ENCODE measurements at places on chromosomes 11 and 22.

- no peak for DNase-seq
Measured at GRCh38 chr22:27258616-27259172, 542.9 kb downstream of the MN1 start.

- DNase-seq: peak; percentile 26
Measured at GRCh38 chr11:82733444-82734119, at the start of gene FAM181B. TSS of gene FAM181B (minus strand) at chr11:82733864. CDS start at chr11:82733729, 135 bp downstream.

GRCh38 chr11:15519124-15519791, 404.5 kb downstream of the INSC start:
- no peak for DNase-seq

GRCh38 chr22:31747441-31747840, 2.5 kb downstream of the PRR14L start:
- DNase-seq: no peak

DNA sequence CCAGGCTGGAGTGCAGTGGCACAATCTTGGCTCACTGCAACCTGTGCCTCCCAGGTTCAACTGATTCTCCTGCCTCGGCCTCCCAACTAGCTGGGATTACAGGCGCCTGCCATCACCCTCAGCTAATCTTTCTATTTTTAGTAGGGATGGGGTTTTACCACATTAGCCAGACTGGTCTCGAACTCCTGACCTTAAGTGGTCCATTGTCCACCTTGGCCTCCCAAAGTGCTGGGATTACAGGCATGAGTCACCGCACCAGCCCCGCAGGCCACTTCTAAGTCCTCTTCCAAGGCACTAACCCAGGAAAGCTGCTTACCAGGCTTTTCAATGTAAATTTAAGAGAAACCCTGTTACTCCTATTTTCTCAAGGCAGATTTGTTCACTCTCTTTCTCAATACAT, 50.4 kb downstream of the DENND5A start:
- DNase-seq: no peak

DNA sequence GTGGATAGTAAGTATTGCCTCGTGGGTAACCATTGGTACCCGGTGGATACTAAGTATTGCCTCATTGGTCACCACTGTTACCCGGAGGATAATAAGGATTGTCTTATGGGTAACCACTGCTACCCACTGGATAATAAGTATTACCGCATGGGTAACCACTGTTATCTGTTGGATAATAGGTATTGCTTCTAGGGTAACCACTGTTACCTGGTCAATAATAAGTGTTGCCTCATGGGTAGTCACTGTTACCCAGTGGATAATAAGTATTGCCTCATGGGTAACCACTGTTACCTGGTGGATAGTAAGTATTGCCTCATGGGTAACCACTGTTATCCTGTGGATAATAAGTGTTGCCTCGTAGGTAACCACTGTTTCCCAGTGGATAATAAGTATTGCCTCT, 22.6 kb upstream of the NXPE4 start:
- no peak for DNase-seq

DNA sequence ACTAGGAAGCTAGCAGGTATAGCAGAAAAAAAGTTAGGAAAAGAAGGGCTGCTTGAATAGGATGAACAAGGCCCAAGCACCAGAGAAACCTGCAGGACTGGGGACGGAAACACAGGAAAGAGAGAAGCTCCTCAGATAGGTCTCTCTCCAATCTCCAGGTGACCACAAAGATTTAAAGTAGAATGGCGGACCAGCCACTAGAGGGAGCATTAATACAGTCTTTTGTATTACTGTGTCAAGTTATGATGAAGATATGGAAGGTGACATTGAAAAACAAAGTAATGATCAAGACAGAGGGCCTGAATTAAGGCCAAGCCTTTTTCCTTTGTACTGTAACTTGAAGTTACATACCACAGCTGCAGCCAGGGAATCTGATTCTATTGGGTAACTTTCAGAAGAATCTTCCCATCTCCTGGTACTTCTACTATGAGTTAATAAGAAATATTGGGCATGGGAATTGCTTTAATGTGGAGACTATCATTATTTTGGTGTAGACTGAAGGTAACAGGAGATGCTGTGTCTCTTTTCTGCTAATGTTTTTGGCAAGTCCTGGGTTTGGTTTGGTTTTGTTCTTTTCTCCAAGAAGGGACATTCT, 33.8 kb downstream of the OR2AG2 start:
- peak; percentile 82 for DNase-seq

GRCh38 chr11:87304412-87304811, 266.7 kb downstream of the TMEM135 start:
- DNase-seq: no peak

DNA sequence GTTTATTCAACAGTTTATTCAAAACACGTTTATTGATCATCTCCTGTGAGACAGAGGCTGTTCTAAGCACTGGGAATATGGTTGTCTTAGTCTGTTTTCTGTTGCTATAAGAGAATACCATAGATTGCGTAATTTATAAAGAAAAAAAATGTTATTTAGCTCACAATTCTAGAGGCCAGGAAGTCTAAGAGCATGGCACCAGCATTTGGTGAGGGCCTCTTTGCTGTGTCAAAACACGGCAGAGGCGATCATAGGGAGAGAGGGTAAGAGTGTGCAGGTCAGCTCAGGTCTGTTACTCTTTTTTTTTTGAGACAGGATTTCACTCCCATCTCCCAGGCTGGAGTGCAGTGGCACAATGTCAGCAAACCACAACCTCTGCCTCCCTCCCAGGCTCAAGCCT, 5.2 kb upstream of the IL17RA start:
- no peak for DNase-seq

GRCh38 chr11:126165311-126165720, 46.1 kb downstream of the RPUSD4 start:
- no peak for DNase-seq

GRCh38 chr11:37721485-37721884, 1123.4 kb upstream of the RAG2 start:
- no peak for DNase-seq

DNA sequence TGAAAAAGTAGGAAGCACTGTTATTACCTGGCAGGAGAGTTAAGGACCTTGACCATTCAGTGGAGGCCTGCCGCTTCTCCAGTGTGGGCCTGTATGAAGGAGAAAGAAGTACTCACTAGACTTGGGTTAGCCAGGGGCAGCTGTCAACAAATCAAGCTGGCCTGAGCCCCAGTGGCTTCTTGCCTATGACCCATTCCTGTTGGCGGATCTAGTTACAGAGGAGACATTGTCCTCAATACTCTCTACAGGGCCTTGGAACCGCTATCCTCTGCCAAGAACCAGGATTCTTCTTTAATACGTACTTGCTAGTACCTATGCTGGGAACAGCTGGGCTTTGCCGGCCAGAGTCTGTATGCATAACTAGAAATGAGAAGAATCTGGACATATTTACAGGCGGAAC, 68.1 kb downstream of the ALX4 start:
- DNase-seq: no peak

GRCh38 chr11:58739725-58740430, 8.1 kb upstream of the GLYAT start:
- DNase-seq: no peak

DNA sequence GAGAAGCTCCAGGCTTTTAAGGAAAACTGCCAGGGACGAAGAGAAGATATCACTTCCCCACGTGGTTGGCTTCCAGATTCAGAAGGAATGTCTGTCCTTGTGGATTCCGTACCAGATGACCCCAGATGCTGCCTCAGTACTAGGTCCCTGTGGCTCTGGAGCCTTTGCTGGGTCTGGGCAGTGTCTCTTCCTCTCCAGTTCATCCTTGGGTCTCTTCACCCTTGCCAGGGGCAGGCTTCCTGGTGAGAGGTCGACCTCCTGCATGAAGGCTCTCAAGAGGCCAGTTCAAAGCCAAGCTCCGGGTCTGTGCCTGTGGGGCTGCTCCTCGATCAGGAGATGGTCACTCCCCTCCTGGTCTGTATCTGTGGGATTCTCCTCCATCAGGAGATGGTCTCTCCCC, 74.7 kb upstream of the B3GAT1 start:
- no peak for DNase-seq

DNA sequence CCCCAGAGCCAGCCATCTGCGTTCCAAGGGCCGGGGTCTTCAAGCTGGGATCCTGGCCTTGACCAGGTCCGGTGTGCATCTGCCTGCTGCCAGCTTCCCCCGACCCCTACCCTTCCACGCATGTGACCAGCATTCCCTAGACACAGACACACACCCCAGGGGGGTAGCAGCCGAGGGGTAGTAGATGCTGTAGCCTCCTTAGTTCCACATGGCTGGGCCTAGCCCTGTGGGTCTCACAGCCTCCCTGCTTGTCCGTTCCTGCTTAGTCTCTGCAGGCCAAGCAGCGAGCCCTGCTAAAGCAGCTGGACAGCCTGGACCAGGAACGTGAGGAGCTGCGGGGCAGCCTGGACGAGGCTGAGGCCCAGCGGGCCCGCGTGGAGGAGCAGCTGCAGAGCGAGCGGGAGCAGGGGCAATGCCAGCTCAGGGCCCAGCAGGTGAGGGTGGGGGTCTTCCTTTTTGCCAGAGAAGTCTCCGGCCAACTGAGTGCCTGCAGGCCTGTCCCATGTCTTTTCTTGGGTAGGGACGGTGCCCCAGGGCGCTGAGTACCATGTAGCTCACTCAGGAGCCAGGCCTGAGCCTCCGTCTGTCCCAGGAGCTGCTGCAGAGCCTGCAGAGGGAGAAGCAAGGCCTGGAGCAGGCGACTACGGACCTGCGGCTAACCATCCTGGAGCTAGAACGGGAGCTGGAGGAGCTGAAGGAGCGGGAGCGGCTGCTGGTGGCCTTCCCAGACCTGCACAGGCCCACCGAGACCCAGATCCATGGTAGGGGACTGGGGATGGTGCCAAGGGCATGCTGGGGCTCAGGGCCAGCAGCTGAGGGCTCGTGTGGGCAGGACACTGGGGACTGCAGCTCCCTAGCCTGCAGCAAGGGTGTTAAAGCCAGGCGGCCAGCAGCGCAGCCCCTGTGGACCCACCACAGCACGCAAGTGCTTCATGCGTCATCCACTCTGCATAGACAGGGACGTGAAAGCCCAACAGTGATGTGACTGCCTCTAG, 13.6 kb downstream of the RNF215 start:
- no peak for DNase-seq

DNA sequence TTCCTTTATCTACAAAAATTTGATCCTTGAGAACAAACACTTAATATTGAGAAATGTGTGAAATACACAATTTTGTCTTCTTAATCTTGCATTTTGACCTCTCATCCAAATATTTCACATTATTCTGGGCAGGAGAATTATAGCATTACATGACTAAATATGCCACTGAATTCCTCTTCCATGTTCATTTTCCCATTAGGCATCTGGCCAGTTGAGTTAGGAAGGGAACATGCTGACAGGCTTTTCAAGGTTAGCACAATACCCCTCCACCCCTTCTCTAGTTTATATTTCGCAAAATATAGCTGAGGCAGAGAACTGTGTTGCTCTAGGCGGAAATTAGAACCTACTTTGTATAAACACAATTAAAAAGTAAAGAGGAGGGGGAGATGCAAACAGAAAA, 271.7 kb upstream of the ZC3H12C start:
- DNase-seq: no peak

DNA sequence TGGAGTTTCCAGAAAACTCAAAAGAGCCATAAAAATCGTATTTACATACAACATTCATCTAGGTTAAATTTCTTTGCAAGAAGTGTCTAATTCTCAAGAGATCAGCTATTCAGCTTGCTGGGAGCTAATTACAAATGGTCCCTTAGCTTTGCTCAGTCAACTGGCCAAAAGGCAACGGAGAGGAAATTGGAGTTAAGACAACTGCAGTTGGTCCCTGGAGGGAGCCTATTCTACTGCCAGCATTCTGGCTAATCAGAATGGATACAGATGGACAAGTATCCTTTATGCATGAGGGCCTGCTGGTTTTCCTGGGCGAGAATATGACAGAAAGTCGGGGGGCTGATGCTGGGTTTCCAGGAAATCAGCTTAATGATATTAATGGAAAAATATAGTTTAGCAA, 45.5 kb downstream of the KCNJ1 start:
- DNase-seq: no peak

- DNase-seq: no peak
Measured at GRCh38 chr22:46219636-46220035, 30.5 kb downstream of the CDPF1 start.

DNA sequence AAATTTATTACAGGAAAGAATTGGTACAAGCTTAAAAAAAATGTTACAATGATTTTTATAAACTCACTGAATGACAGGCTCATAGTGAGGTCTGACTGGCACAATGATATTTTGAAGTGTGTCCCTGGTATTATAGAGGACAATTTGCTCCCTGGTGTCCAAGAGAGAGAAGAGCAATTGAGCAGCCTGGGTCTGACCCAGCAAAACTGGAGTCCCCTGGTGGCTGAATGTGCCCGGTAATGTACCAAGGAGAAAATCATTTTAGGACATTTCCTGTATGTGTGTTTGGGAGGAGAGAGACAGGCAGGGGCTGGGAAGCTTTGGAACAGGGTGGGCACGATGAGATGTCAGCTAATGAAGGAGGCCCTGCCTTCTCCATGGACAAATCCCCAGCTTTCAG, 125.3 kb downstream of the APOL5 start:
- no peak for DNase-seq

GRCh38 chr11:58596621-58597020, 17.8 kb downstream of the ZFP91 start:
- DNase-seq: no peak

DNA sequence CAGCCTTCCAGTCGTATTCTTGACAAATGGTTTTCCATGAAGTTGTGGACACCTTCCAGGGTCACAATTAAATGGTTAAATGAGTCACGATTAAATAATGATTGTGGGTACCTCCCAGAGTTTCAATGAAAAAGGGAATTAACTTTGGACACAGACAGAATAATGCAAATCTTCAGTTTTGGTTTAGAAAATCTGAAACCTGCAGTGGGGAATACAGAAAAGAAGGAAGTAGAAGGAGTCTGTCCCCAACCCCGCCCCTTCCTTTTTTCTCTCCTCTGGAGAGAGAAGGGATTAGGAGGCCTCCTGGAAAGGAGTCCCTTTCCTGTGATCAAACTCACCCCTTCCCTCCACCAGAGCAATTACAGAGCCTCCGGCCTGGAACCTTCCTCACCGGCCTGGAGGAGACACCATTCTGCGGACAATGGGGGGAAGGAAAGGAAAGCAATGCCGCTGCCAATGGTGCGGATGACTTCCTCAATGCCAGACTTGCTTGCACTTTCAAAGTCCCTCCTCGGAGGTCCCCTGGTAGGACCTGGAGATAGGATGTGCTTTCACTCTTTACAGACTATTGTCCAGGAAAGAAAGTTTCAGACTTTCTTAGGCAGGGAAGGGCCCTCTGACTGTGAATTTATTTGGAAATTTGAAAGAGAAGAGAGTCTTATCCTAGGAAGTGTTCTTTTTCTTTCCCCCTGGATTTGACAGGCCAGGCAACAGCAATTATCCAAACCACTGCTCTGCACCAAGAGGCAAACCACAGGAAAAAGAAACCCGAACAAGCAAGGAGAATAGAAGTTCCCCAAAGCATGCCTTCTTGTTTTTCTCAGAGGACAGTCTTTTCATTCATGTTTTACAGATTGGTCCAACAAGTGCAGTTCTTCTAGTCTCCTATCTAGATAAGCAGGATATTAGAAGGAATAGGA, 86.8 kb downstream of the PTPRJ start:
- no peak for DNase-seq

DNA sequence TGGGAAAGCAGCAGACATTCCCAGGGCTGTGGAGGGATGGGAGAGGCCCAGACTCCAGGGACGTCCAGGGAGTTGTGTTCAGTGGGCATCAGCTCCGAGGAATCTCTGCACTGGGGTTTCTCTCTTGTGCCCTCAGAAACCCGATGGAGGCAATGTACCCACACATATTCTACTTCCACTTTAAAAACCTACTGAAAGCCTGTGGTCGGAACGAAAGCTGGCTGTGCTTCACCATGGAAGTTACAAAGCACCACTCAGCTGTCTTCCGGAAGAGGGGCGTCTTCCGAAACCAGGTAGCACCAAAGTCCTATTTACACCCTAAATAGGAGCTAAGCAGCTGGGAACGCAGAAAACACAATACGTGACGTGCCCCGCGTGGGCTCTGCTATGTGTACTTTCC, 8.3 kb downstream of the APOBEC3D start:
- DNase-seq: no peak
